Activated CD4-positive, alpha-beta T cell treated with anti-CD3 and anti-CD28 coated beads for 36 hours (primary cell): ENCODE measurements at places on chromosomes 2 and 18. TPM values are rescaled to one million over a fixed set of nuclear protein-coding genes. Genes with fewer than 3 reads are reported as not detected.

GRCh38 chr18:55119434-55119833 lies 160.2 kb upstream of the CCDC68 start:
- no peaks in the 10 kb centered on the region for H3K27me3 ChIP-seq
- H3K4me1 ChIP-seq: no peaks in the 10 kb centered on the region
- no peak for DNase-seq
- H3K27ac ChIP-seq: no peak overlapping the region
- H3K4me3 ChIP-seq: no peak overlapping the region
- no peaks in the 10 kb centered on the region for H3K36me3 ChIP-seq

- no peak overlapping the region for H3K4me3 ChIP-seq
- H3K27ac ChIP-seq: no peak overlapping the region
- no peaks in the 10 kb centered on the region for H3K36me3 ChIP-seq
- peaks cover 11% of the 10 kb centered on the region for H3K4me1 ChIP-seq
- H3K27me3 ChIP-seq: peaks cover 24% of the 10 kb centered on the region
These were observed 20.5 kb upstream of the ZNF516 start for GRCh38 chr18:76515576-76515975.

- H3K27me3 ChIP-seq: peaks cover 22% of the 10 kb centered on the region
- H3K4me3 ChIP-seq: no peak overlapping the region
- H3K36me3 ChIP-seq: no peaks in the 10 kb centered on the region
- no peaks in the 10 kb centered on the region for H3K4me1 ChIP-seq
- no peak for DNase-seq
These were observed 5.9 kb upstream of the LGALSL start for GRCh38 chr2:64448041-64448426.

MC4R gene
- total RNA-seq: not detected

- peak; percentile 63 for DNase-seq
- peak overlapping the region; percentile 56 for H3K4me3 ChIP-seq
- H3K4me1 ChIP-seq: peaks cover 94% of the 10 kb centered on the region
- H3K36me3 ChIP-seq: no peaks in the 10 kb centered on the region
- H3K27ac ChIP-seq: peak overlapping the region; percentile 32
- H3K27me3 ChIP-seq: no peaks in the 10 kb centered on the region
These were observed 23.3 kb downstream of the EDAR start for GRCh38 chr2:108965540-108966289.

GRCh38 chr18:10402871-10403559 lies 51.4 kb upstream of the APCDD1 start:
- H3K4me3 ChIP-seq: no peak overlapping the region
- H3K36me3 ChIP-seq: no peaks in the 10 kb centered on the region
- H3K27ac ChIP-seq: no peak overlapping the region
- peaks cover 10% of the 10 kb centered on the region for H3K27me3 ChIP-seq
- no peaks in the 10 kb centered on the region for H3K4me1 ChIP-seq

DNA sequence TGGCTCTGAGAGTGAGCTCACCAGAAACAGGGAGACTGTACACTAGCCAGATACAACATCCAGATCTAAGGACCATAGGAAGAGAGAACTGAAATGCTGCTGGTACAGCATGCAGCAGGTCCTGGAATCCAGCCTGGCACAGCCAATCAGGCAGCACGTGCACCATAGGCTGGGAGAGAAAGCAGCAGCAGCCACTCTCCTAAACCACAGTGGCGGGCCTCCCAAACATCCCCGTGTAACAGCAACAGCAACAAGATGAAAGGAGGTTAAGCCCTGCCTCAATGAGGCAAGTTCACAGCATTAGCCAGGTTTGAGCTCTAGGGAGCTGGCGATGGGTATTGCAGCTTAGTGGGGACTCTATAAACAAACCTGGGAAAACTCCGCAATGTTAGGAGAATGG lies 192.0 kb downstream of the EPHA4 start:
- H3K27ac ChIP-seq: no peak overlapping the region
- peak; percentile 9 for DNase-seq
- no peaks in the 10 kb centered on the region for H3K27me3 ChIP-seq
- H3K4me3 ChIP-seq: no peak overlapping the region
- no peaks in the 10 kb centered on the region for H3K36me3 ChIP-seq

NRP2 gene
- 1.5 TPM for total RNA-seq

AFF3 gene
- total RNA-seq: 5.6 TPM

IL1RL1 gene
- 0.26 TPM for total RNA-seq

DNA sequence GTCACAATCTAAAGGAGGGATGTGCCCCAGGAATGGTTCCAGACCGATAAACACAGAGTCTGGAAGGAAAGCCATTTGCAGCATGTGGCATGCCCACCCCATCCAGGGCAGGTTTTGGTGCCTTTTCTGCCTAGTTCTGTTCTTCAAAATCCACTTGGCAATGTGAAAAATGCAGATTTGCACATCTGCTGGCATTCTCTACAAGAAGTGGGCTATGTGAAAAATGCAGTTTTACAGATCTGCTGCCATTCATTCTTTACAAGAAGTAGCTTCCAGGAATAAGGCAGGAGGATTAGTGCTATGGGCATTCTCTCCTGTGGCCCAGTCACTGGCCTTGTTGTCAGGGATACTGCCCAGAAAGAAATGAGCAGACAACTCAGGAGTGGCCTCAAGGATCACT lies 68.1 kb downstream of the C1D start:
- H3K27ac ChIP-seq: no peak overlapping the region
- no peaks in the 10 kb centered on the region for H3K4me1 ChIP-seq
- H3K4me3 ChIP-seq: no peak overlapping the region
- no peaks in the 10 kb centered on the region for H3K36me3 ChIP-seq
- DNase-seq: no peak
- H3K27me3 ChIP-seq: peaks cover 19% of the 10 kb centered on the region

KATNAL2 gene
- total RNA-seq: 1.4 TPM

OTOS gene
- total RNA-seq: not detected

IL1F10 gene
- total RNA-seq: not detected

DNA sequence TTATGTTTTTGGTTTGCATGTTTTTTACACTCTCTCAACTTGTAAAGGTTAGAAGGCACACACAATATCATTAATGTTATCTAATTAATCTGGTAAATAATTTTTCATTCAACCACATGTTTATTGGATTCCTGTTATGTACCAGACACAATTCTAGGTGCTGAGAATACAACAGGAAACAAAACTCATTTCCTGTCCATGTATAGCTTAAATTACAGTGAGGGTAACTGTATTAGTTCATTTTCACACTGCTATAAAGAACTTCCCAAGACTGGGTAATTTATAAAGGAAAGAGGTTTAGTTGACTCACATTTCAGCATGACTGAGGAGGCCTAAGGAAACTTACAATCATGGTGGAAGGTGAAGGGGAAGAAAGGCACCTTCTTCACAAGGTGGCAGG lies 270.5 kb downstream of the TRIB2 start:
- peaks cover 3% of the 10 kb centered on the region for H3K4me1 ChIP-seq
- no peaks in the 10 kb centered on the region for H3K36me3 ChIP-seq
- no peaks in the 10 kb centered on the region for H3K27me3 ChIP-seq
- no peak for DNase-seq

RNU2-63P gene
- 8.5 TPM for total RNA-seq

GRCh38 chr2:106700616-106701015 lies 185.4 kb downstream of the ST6GAL2 start:
- H3K36me3 ChIP-seq: no peaks in the 10 kb centered on the region
- no peak overlapping the region for H3K4me3 ChIP-seq
- H3K4me1 ChIP-seq: no peaks in the 10 kb centered on the region
- no peak for DNase-seq

- no peak overlapping the region for H3K4me3 ChIP-seq
- no peaks in the 10 kb centered on the region for H3K27me3 ChIP-seq
- DNase-seq: no peak
- no peak overlapping the region for H3K27ac ChIP-seq
- H3K4me1 ChIP-seq: peaks cover 19% of the 10 kb centered on the region
- H3K36me3 ChIP-seq: peaks cover 34% of the 10 kb centered on the region
These were observed 5.8 kb upstream of the DTYMK start for GRCh38 chr2:241692448-241692847.

DNA sequence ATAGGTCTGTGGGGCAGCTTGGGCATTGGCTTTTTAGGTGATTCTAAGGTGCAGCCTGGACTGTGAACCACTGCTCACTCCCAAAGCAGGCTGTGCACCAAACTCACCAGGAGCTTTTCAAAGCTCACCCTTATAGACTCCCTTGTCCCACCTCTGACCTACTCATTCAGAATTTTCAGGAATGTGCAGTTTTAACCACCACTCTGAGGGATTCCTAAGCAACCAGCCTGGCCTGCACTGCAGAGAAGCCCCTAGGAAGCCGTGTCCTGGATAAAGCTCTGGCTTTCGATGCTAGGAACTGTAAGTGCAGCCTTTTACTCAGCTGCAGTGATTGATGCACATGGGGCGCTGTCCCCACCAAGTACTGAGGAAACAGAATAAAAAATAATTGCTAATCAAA lies 33.0 kb downstream of the MRO start:
- no peaks in the 10 kb centered on the region for H3K27me3 ChIP-seq
- no peak overlapping the region for H3K27ac ChIP-seq
- H3K36me3 ChIP-seq: no peaks in the 10 kb centered on the region
- DNase-seq: no peak
- no peaks in the 10 kb centered on the region for H3K4me1 ChIP-seq

SERPINB11 gene
- not detected for total RNA-seq

DNA sequence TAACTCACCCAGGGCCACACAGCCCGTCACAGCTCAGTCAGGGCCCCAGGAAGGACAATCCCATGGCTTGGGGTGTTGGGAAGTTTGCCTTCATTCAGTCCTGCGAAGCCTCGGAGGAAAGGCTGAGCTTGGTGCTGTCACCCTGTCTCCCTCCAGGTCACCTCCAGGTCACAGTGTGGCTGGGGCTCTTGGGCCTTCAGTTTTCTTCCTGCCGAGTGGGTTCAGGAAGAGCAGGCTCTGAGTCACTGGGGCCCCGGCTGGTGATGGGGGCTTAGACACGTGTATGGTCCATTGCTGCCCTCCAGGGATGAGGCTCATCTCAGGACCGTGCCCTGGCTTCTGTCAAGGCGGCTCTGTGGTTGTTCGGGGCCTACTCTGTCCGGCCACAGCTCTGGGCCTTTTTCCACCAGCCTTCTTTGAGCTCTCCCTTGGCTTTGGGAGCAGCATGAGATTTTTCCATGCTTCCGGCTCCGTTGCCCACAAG lies 118.6 kb downstream of the INHBB start:
- H3K36me3 ChIP-seq: no peaks in the 10 kb centered on the region
- no peak overlapping the region for H3K27ac ChIP-seq
- no peak overlapping the region for H3K4me3 ChIP-seq
- no peaks in the 10 kb centered on the region for H3K4me1 ChIP-seq
- no peak for DNase-seq
- H3K27me3 ChIP-seq: no peaks in the 10 kb centered on the region

- peaks cover 34% of the 10 kb centered on the region for H3K36me3 ChIP-seq
- no peak for DNase-seq
- H3K27ac ChIP-seq: peak overlapping the region; percentile 98
These were observed 339 bp downstream of the ACAA2 start for GRCh38 chr18:49813069-49813318.

- no peaks in the 10 kb centered on the region for H3K4me1 ChIP-seq
- H3K27me3 ChIP-seq: no peaks in the 10 kb centered on the region
- H3K27ac ChIP-seq: no peak overlapping the region
- H3K4me3 ChIP-seq: no peak overlapping the region
- DNase-seq: no peak
These were observed 45.1 kb upstream of the FHL2 start for GRCh38 chr2:105443617-105444598.

GRCh38 chr2:221480163-221480562 lies 91.9 kb downstream of the EPHA4 start:
- H3K4me3 ChIP-seq: no peak overlapping the region
- DNase-seq: no peak
- peaks cover 4% of the 10 kb centered on the region for H3K36me3 ChIP-seq
- H3K27ac ChIP-seq: no peak overlapping the region
- H3K4me1 ChIP-seq: no peaks in the 10 kb centered on the region

PTRHD1 gene
- total RNA-seq: 22.3 TPM

DNA sequence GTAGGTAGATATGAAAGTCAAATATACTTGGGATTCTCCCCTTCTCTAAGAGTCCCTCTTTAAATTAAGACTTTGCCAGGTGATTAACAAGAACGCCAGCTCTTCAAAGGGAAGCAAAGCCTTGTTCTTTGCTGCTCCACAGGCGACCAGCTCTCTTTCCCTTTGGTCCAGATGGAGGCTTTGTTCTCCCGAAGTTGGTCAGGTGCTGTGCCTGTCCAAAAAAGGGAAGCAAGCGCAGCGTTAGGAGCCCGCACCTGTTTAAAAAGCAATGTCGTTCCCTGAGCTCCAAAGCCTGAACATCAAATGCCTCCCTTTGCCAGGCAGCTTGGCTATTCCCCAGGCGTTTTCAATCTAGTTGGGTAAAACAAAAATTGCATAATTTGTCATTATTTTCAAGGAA lies 1913.1 kb upstream of the PIK3C3 start:
- no peak overlapping the region for H3K27ac ChIP-seq
- no peak for DNase-seq
- H3K4me3 ChIP-seq: no peak overlapping the region
- H3K36me3 ChIP-seq: no peaks in the 10 kb centered on the region
- no peaks in the 10 kb centered on the region for H3K27me3 ChIP-seq
- H3K4me1 ChIP-seq: no peaks in the 10 kb centered on the region

DNA sequence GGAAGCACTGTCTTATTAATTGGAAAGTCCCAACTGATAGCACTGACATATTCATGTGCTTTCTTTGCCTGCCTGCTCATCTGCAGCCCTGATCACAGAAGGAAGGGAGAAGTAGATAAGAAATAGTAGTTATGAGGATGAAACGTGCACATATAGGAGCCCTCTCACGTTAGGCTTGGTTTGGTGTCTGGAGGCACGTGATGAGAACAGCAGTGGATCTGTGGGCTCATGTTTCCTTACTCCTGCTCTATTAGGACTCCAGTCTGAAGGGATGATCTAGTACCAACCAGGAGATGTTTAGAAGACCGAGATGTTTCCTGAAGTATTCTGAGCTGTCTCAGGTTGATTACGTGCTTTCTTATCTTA lies 84.9 kb downstream of the MAP4K4 start:
- peak overlapping the region; percentile 39 for H3K4me3 ChIP-seq
- no peak for DNase-seq
- peaks cover 5% of the 10 kb centered on the region for H3K36me3 ChIP-seq
- H3K4me1 ChIP-seq: peaks cover 87% of the 10 kb centered on the region
- H3K27ac ChIP-seq: peak overlapping the region; percentile 75

DPYSL5 gene
- total RNA-seq: 0.09 TPM

GBX2 gene
- not detected for total RNA-seq

TFCP2L1 gene
- total RNA-seq: 0.02 TPM

LMAN2L gene
- 5.7 TPM for total RNA-seq

- H3K36me3 ChIP-seq: peaks cover 95% of the 10 kb centered on the region
- H3K27ac ChIP-seq: no peak overlapping the region
- peaks cover 19% of the 10 kb centered on the region for H3K4me1 ChIP-seq
- DNase-seq: peak; percentile 16
- H3K27me3 ChIP-seq: no peaks in the 10 kb centered on the region
- no peak overlapping the region for H3K4me3 ChIP-seq
These were observed 59.3 kb downstream of the KDM3A start for GRCh38 chr2:86500325-86501083.

DNA sequence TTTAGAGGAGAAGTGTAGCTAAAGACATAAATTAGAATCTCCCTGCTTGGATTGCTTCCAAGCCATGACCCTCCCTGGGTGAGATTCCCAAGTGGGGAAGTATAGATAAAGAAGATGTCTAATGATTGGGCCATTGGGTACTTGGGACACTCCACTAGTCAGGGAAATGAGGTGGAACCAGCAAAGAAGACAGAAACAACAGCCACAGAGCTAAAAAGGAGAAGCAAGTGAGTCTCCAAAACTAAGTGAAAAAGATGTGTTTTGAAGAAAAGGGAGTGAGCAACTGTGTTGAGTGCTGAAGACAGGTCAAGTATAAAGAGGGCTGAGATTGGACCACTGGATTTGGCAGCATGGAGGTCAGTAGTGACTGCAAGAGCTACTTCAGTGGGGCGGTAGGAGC lies 276.7 kb upstream of the STON1 start:
- no peaks in the 10 kb centered on the region for H3K36me3 ChIP-seq
- DNase-seq: no peak
- no peak overlapping the region for H3K27ac ChIP-seq
- peaks cover 9% of the 10 kb centered on the region for H3K4me1 ChIP-seq
- H3K4me3 ChIP-seq: no peak overlapping the region
- H3K27me3 ChIP-seq: no peaks in the 10 kb centered on the region
